Astrocyte of the spinal cord (primary cell): ENCODE measurements at places on chromosomes 6 and 20.

DNA sequence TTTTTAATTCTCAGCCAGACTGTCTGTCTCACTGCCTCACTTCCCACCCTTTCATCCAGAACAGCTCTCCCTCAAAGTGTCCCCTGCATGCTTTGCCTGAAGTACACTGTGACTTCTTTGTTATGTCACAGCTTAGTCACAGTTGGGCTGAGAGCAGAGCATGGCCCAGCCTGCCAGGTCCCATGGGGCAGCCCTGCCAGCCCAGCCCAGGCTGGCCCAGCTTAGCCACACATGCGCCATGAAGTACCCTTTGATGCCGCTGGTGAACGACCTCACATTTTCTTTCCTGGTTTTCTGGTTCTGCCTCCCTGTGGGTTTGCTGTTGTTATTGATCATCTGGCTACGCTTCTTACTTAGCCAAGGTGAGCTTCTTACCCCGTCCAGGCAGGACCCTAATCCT lies at the start of gene ADIG:
ADIG (plus strand) TSS at position 185 of the 400 bp plus-strand sequence; CDS start at position 239, 54 bp downstream.
- no peak for DNase-seq

- peak; percentile 6 for DNase-seq
Observed at GRCh38 chr6:131172222-131172621, 37.0 kb downstream of the AKAP7 start.

- DNase-seq: no peak
Observed at GRCh38 chr6:113006494-113006893, 659.4 kb downstream of the RFPL4B start.

DNA sequence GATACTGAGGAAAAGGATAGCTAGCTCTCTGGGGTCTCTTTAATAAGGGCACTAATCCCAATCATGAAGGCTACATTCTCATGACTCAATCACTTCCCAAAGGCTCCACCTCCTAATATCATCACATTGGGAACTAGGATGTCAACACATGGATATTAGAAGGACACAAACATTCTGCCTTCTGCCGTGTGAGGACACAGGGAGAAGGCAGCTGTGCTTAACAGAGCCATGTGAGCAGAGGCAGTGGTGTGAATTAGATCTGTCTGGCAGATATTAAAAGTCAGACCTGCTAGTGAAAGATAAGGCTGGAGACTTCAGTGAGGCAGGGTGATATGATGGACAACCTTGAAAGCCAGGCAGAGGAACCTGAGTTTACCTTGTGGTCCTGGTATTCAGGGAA lies 341.9 kb downstream of the ARHGAP18 start:
- DNase-seq: no peak

- no peak for DNase-seq
Observed at GRCh38 chr6:158322400-158322723, 10.1 kb downstream of the TULP4 start.

- no peak for DNase-seq
Observed at GRCh38 chr6:16421462-16421960, 183.1 kb downstream of the GMPR start.

DNA sequence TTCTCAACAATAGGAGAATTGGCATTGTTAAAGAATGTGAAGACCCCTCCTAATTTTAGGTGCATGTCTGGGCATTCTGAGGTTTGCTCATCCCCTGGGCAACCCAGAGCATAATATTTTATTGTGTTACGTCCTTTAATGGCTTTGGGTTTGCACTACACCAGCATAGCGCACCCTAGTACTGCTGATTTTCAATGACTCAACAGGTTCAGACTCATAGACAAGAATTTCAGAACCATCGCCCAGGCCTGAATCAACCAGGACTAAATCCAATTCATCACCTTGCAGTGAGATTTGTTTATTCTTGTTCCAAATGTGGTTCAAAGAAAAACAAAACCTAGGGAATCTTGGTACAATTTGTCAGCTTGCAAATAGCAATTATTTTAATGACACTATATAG lies 137.8 kb upstream of the PHACTR1 start:
- peak; percentile 73 for DNase-seq

- peak; percentile 82 for DNase-seq
Observed at GRCh38 chr6:27684264-27685211, 211.6 kb upstream of the ZNF184 start.

DNA sequence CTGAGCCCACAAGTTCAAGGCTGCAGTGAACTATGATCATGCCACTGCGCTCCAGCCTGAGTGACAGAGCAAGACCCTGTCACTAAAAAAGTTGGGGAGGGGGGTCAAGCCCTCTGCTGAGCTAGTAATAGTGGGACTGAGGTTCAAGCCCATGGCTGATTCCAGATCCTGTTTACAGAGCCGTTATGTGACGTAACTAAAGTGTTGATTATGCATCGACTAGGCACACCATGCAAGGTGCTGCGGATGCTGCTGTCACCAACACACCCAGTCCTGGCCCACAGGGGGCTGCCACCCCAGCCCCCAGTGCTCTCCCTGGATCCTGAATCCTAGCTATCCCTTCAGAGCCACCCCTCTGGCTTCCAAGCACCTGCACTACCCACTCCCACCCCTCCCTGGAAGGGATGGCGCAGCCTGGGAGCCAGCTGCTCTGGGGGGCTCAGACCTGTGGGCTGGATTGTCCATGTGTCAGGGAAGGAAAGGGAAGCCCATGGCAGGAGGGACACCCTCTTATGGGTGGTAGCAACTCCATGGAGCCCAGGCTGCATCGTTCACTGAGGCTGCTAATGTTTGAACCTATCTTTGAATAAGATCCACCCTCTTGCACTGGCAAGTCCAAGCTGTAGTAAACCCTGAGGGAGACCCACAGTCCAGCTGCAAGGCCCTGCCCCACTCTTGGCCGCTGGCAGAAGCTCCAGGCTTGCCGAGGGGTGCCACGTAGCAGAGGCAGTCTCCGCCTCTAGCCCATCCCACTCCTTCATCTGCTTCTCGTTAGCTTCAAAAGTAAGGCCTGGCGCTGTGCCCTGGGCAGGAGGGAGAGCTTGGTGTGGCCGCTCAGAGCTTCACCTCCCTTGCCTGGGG lies 95.0 kb downstream of the SNX5 start:
- DNase-seq: peak; percentile 94

DNA sequence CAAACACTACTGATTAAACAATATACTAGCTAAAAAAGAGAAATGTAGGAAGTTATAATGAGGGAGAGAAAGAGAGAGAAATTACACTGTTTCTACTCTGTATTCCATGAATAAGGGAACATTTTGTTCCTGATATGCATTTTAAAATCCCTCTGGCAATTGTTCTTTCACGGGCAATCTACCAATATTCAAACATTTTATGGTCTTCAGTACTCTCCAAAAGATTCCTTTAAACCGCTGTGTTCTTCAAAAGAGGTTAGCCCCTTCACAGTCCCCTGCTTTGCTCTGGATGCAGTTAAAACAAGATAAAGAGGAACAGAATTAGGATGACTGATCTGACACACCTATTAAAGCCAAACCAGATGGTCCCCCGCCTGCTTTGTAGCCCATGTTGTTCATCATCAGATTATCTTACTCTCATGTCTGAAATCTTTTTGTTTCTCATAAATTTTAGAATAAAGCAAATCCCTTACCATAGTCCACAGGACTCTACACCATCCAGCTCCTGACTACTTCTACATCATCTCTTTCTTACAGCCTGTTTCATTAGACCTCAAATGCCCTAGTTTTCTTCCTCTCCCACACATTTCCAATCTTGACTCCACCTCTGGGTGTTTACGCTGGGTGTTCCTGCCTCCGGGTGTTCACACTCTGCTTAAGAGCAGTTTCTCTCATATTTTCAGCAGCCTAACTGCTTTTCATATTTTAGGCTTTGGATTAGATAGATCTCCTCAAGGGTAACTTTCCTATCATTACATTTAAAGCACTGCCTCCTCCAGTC lies 399.7 kb downstream of the COL12A1 start:
- DNase-seq: peak; percentile 38

GRCh38 chr6:18211338-18211737 lies 53.0 kb downstream of the DEK start:
- DNase-seq: no peak

DNA sequence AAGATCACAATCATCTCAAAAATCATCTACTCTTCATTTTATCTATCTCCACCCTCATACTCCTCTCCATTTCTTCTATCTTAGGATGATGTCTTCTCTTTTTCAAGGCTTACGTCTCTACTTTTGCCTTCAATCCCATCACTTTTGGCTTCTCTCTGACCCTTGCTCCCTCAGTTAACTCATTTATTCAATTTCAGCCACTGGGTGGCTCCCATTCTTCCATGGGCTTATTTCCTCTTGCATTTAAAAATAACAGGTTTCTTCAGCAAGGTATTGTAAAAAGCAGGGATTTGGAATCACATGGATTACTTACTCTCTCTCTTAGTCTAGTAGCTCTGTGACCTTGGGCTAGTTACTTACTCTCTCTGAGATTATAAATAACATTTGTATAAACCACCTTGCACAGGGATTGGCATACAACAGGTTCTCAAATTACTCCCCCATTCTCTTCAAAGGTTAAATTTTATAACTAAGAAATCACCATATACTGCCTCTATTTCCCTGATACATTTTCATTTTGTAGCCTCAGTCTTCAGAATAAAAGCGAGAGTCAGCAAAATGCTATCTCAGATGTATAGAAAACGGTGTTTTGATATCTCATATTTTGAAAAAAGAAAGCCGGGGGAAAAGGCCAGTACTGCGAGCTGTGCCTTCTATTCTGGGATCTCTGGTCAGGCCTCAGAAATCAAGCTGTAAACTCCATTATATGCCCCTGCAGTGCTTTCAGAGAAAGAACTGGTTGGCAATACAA lies 5.5 kb downstream of the ZSCAN12 start:
- peak; percentile 8 for DNase-seq

GRCh38 chr20:17995967-17996819 lies 27.4 kb downstream of the MGME1 start:
- peak; percentile 72 for DNase-seq

DNA sequence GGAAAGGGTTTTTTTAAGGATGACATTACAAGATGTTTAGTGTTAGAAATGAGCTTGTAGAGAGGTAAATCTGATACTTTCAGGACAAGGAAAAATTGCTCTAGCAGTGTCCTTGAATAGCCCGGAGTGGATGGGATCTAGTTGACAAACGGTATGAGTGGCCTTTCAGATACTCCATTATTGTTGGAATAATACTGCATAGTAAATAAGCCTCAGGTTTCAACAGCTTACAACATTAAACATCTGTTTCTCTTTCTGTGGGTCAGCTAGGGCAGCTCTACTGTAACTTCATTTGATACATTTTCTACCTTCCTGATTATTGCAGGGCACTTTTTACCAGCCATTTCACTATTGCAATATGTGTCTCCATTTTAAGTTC lies 118.0 kb downstream of the B3GAT2 start:
- DNase-seq: no peak

DNA sequence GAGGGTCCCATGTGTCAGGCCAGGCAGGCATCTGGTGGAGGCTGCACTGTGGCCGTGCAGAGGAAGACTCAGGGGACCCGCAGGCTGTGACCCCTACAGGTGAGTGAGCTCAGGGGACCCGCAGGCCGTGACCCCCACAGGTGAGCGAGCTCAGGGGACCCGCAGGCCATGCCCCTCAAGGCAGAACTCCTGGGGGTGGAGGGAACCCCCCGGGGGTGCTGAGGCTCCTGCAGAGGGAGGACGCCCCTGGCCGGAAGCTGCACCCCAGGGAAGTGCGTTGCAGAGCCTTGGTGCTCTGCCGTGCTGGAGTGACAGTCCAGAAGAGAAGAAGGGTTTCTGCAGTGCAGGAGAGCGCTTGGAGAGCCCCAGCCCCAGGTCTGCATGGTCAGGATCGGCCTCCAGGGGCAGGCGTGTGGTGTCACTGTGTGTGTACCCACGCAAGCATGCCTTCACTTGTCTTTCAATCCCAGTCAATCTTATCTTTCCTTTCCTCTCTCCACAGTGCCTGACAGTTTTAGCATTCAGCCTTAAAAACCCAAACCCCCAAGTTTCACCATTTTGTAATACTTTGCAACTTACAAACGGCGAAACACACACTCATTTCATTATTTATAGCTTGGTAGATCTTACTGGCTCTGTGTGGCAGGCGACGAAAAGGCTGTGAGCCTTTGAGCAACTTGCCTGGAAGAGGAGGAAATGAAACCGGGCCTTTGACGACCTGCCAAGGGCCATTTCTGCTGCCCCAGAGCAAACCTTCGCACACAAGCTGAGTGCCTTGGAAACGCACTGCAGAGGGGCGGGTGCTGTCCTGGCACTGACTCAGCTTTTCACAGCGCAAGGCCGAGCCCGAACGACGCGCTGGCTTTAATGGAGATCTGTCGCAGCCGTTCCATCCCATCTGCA lies 101.4 kb upstream of the AGPAT4 start:
- DNase-seq: peak; percentile 62

DNA sequence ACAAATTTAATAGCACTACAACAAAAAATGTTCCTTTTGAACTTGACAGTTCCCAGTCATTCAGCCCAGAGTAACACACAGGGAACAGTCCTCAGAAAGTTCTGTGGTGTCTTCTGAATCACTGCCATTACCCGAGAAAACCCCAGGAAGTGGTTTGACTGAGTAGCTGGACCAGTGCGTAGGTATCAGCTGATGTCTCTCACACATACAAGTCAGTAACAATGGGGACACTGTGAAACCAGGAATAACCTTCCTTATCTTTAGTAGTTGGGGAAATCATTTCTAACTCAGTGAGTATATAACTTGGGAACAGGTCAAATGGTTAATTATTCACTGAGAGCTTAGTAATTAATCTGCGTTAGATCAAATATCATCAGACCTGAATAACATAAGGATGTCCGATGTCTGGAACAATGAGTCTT lies 73.1 kb downstream of the HIVEP2 start:
- peak; percentile 96 for DNase-seq

DNA sequence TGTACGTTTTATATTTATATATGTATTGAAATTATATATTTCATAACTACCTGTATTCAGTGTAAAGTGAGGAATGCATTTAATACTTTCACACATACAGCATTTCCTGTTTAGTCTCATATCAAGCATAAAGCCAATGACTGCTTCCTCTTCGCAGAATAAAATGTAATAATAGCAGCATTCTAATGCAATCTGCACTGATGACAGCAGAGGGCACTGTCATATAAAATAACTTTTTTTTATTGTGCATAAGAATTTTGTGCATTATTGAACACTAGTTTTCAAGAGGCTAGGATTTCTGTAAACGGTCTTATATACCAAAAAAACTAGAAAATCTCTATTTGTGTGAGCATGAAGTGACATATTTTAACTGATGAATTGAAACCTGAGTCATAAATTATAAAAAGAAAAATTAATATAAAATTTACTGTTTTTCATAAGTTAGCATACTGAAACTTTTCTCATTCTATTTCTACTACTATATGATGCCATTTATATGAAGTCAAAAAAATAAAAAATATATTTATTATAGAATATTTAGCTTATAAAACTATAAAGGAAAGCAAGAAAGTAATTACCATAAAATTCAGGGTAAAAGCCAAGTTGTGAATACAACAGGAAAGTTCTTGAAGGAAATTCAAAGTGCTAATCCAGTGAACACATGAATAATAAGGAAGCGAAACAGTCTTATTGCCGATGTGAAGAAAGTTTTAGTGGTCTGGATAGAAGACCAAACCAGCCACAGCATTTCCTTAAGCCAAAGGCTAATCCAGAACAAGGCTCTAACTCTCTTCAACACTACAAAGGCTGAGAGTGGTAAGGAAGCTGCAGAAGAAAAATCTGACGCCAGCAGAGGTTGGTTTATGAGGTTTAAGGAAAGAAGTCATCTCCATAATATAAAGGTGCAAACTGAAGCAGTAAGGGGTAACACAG lies 36.3 kb downstream of the RNF146 start:
- peak; percentile 65 for DNase-seq

- DNase-seq: no peak
Observed at GRCh38 chr6:14211562-14211942, 94.0 kb downstream of the CD83 start.

- no peak for DNase-seq
Observed at GRCh38 chr6:11922901-11923300, 89.2 kb upstream of the HIVEP1 start.
